8988T (cell line): ENCODE measurements at places on chromosomes 6 and 20.

GRCh38 chr6:154476494-154476893, 34.0 kb downstream of the CNKSR3 start:
- DNase-seq: no peak

DNA sequence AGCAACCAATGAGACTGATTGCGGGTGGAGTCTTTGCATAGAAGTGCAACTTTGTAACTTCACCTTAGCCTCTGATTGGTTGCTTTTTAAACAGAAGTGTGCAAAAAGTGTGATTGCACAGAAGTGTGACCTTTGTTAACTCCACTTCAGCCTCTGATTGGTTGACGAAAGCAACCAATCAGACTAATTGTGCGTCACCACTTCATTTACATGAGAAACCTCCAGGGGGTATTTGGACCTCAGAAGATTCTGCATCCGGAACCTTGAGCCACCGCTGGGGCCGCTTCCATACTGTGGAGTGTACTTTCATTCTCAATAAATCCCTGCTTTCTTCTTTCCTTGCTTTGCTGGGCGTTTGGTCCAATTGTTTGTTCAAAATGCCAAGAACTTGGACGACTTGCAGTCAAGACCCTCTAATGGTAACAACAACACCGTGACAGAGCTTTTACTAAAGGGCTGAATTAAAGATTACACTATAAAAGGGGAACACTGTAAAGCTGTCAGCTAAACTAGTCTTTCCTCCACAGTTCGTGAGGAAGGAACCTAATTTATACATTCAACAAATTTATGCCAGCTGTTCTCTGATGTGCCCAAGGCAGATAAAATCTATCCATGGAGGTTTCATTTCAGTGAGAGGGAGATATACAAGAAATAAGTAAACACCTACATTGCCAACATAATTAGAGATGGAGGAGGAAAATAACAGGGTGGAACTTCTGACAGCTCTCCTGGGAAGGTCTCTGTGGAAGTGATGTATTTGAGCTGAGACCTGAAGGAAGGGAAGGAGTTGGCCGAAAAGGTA, 1.4 kb upstream of the HECA start:
- no peak for DNase-seq

GRCh38 chr6:5279891-5280338, 18.6 kb downstream of the FARS2 start:
- no peak for DNase-seq

- no peak for DNase-seq
These were observed 65.5 kb downstream of the NRN1 start for GRCh38 chr6:5941188-5941587.

GRCh38 chr6:166308769-166309589, 787 bp upstream of the PRR18 start:
- DNase-seq: no peak

- no peak for DNase-seq
These were observed 84.2 kb upstream of the RGS17 start for GRCh38 chr6:153215242-153215641.

GRCh38 chr6:27135087-27135657, 112.3 kb upstream of the PRSS16 start:
- no peak for DNase-seq

GRCh38 chr6:122648726-122649125, 38.5 kb downstream of the PKIB start:
- no peak for DNase-seq

- DNase-seq: no peak
These were observed 16.2 kb upstream of the IYD start for GRCh38 chr6:150352321-150353296.
